ENCODE measurements at places on chromosomes 7 and 10.

DNA sequence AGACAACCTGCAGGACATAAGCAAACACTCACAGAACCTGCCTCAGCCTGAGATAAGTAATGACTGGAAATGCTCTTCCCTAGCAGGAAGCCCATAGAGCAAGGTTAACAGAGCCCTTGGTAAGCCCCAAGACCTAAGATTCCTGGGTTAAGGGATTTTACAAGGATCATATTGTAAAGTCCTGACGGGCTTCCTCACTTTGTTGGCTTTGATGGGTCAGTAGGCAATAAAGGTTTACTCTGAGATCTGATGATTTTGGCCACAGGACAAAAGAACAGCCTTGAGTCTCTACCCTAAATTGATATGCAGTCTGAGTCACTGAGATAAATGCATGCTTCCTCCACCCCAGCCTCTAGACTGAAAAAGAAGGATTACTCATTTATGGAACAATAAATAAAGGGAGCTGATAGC is 270.8 kb downstream of the HTR7 start:
- DNase-seq = no peak

GRCh38 chr10:119357412-119358151 is 150.2 kb downstream of the GRK5 start:
- no peak for DNase-seq

DNA sequence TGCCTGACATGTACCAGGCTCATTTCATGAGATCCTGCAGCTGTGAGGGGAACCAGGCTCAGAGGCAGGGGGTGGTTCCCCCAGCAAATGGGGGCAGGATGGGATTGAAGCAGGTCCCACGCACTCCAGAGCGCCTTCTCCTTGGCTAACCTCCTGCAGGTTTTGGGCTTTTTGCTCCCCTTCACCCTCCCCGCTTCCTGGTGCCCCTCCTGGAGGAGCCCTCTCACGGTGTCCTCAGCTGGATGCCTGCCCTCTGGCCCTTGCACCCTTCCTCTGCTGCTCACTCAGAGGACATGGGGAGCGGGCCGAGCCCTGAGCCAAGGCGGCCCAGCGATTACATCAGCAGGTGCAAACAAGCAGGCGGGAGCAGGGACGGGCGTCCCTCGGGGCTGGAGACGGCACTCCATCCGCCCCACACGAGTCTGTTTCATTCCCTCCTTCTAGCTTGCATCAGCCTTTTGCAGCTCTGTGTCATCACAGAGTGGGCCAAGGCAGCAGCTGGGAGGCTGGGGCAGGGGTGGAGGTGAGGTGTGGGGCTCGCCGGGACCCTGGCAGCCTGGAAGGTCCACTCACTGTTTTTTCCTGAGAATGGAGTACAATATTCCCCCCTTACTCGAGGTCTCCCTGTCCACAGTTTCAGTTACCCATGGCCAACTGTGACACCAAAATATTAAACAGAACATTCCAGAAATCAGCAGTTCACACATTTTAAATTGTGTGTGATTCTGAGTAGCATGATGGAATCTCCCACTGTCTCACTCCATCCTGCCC is 52.7 kb upstream of the SLC29A3 start:
- no peak for DNase-seq

- no peak for DNase-seq
These were observed 362.5 kb upstream of the ZMIZ1 start for GRCh38 chr10:78706256-78706655.

GRCh38 chr10:14810969-14811953 is 26.6 kb downstream of the CDNF start:
- no peak for DNase-seq

DNA sequence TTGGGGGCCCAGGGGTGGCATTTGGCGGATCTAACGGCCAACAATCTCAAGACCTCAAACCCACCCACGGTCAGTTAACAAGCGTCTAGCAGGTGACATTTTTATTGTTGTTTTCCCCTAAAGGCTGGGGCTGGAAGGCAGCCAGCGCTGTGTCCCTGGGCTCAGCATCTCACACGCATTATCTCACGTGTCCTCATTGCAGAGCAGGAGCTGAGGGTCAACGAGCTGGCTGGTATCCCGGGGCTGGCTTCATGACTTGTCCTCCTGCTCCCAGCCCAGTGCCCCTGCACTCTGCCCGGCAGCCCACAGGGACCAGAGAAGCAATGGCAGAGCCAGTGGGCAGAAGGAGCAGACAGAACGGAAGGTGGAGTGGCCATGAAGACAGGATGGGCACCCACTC is 54.4 kb upstream of the TMEM273 start:
- DNase-seq = no peak

- no peak for DNase-seq
These were observed 165.5 kb downstream of the SNX13 start for GRCh38 chr7:17774716-17775288.

GRCh38 chr10:1074748-1075308 is 18.6 kb downstream of the WDR37 start:
- DNase-seq = no peak

GRCh38 chr10:131591936-131592335 is 280.4 kb upstream of the TCERG1L start:
- no peak for DNase-seq

GRCh38 chr7:149232362-149232761 is 7.1 kb upstream of the ZNF212 start:
- no peak for DNase-seq

GRCh38 chr10:224571-224970 is 89.3 kb downstream of the ZMYND11 start:
- no peak for DNase-seq

- DNase-seq = no peak
These were observed 12.3 kb downstream of the MRPS24 start for GRCh38 chr7:43856996-43857395.

GRCh38 chr7:134674424-134674823 is 27.8 kb downstream of the BPGM start:
- no peak for DNase-seq

- no peak for DNase-seq
These were observed 215.3 kb upstream of the ZNF32 start for GRCh38 chr10:43863859-43864591.

DNA sequence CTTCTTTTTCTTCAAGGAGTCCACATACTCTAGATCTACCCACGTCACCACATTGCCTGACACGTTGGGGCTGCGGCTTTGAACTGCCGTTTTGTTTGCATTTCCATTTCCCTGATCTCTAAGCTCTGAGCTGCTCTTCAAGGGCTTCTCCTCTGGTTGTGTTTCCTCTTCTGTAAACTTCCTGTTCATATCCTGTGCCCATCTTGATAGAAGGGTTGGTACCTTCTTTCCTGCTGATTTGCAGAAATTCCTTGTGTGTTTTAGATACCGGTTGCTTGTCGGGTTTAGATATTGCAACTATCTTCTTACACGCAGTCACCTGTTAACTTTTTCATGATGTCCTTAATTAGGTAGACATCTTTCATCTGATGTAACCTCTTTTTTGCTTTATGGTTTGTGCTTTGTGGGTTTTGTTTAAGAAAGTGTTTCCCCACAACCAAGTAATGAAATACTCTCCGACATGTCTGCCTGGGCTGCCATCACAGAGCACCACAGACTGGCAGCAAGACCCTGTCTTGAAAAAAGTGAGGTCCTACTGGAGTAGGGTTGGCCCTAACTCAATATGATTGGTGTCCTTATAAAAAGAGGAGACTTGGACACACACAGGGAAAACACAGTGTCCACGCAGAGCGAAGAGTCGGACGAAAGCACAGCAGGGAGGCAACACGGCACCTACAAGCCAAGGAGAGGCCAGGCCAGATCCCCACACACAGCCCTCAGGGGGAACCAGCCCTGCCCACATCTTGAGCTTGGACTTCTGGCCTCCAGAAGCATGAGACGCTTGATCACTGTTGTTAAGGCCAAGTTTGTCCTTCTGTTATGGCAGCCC is 99.1 kb upstream of the PDGFA start:
- no peak for DNase-seq

GRCh38 chr10:105514106-105514505 is 873.0 kb downstream of the SORCS3 start:
- DNase-seq = no peak

DNA sequence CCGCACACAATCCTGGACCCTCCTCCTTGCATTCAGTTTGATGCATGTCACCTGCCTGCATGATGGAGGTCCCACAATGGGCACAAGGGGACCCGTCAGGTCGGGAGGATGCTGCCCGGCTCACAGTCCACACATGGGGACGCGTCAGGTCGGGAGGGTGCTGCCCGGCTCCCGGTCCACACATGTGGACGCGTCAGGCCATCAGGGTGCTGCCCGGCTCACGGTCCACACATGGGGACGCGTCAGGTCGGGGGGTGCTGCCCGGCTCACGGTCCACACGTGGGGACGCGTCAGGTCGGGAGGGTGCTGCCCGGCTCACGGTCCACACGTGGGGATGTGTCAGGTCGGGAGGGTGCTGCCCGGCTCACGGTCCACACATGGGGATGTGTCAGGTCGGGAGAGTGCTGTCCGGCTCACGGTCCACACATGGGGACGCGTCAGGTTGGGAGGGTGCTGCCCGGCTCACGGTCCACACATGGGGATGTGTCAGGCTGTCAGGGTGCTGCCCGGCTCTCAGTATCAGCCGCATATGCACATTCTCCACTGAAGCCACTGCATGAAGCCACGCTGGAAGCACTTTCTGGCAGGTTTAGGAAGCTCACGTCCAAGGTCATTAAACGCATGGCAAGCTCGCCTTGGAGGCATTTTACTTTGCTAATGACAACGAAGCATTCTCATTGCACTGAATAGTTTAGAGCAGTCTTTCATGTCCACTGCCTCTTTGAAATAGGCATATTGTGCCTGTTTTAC is 50.3 kb downstream of the DIP2C start:
- no peak for DNase-seq

DNA sequence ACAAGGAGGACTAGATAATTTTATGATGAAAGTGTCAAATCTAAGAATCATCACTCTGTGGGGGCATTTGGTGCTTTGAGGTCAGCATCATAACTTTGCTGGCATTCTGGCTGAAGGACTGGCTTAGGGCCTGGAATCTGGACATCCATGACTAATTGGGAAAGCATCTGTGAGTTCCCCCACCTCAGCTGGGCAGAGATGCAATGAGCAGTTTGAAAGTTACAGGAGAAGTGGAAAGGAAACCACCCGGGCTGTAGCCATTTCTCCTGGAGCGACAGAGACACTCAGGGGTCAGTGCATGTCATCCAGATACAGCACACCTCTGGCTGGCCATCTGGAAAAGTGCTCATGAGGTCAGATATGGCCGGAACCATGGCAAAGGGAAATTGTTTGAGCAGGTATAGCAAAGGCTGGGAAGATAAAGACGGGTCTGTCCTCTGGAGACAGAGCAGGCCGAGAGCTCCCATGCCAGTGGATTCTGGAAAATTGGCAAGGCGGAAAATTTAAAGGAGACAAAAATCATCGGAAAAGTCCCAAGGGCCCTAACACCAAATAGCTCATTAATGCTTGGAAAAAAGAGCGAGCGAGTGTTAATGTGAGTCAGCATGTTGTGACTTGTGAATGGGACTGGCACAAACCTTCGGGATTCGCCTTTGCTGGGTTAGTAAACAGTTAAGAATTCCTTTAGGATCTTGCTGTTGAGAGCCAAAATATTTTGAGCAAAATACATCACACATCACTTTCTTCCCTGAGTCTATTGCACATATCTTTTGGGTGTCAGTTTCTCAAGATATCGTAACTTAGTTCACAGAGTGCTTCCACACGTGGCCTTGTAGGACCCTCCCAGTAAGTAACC is 188.4 kb upstream of the AGK start:
- DNase-seq = no peak

- no peak for DNase-seq
These were observed 444.2 kb upstream of the SEMA3D start for GRCh38 chr7:85630904-85631600.

GRCh38 chr7:155963771-155964195 is 151.5 kb upstream of the SHH start:
- no peak for DNase-seq

DNA sequence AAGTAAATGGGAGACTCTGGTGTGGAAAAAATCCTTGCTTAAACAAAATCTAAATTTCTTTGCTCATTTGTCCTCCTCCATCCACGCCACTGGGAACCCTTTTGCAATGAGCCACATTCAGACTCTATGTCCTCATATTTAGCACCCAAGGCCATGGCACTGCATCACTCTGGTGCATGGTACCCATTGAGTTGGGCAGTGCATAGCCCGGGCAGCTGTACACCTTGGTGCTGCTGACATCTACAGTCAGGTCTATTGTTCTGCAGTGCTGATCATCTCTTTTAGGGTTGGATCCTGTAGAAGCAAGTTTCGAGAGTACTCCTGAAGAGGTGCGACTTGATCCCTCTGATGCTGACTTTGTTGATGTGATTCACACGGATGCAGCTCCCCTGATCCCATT is 6.8 kb downstream of the PNLIPRP1 start:
- no peak for DNase-seq

DNA sequence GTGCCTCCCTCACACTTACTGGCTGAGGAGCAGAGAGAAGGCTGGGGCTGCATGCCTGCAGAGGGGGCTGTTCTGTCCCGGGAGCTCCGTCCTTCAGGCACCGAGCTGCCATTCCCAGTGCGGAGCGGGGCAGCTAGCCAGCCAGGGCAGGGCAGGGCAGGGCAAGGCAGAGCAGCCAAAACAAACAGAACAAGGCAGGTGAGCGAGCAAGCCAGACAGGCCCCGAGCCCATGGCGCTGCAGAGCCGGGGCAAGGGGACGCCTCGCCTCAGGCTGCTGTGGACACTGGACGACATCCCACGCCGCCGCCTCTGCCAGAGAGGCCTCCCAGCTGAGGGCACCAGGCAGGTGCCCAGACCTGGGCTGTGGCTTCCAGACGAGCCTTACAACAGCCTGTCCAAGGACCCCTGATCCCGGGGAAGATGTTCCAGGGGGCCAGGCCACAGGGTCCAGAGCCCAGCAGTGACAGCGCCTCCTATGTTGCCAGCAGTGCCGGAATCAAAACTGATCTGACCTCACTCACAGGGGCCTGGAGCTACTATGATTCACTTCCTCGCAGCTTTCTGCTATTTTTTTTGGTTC is 8.2 kb upstream of the NDST2 start:
- DNase-seq = no peak

GRCh38 chr10:10096296-10096695 is 921.4 kb upstream of the CELF2 start:
- no peak for DNase-seq

GRCh38 chr7:155988416-155988815 is 176.2 kb upstream of the SHH start:
- DNase-seq = no peak

DNA sequence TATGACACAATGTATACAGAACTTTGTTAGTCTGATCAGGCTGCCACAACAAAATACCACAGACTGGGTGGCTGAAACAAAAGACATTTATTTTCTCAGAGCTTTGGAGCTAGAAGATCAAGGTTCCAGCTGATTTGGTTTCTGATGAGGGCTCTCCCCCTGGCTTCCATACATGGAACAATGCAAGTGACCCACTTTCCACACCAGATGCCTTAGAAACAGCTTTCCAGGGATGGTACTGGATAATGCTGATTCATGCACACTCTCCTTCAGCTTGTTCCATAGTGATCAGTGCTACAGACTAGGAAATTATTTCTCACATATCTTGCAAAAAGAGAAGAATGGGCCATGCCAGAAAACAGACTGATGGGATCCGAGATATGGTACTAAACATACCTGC is 1274.9 kb upstream of the SORCS1 start:
- no peak for DNase-seq

GRCh38 chr10:122257041-122257440 is 14.1 kb upstream of the BTBD16 start:
- no peak for DNase-seq

GRCh38 chr10:72174297-72174662 is 41.5 kb upstream of the ANAPC16 start:
- no peak for DNase-seq
